Stimulated activated CD8-positive, alpha-beta memory T cell treated with anti-CD3 and anti-CD28 coated beads, Interleukin-7, amount 100 ng/mL, for 24 hours (primary cell): ENCODE measurements at places on chromosomes 2 and 18.

DNA sequence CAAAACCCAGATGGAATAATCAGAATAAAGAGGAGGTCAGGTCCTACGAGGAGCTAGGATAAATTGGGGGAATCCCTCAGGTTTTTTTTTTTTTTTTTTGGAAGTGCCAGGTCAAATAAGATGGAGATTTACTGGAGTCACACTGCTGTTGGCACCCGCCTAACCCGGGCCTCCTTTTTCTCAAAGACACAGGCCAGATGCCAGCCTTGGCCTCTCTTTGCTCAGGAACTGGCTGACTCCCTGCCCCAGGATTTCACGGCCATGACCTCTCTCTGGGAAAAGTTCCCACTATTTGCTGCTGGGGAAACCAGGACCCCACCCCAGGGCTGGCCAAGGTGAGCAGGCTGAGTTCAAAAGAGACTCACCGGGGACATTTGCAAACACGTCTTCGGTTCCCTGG lies 2.5 kb downstream of the CD8A start:
- no peak for DNase-seq

DNA sequence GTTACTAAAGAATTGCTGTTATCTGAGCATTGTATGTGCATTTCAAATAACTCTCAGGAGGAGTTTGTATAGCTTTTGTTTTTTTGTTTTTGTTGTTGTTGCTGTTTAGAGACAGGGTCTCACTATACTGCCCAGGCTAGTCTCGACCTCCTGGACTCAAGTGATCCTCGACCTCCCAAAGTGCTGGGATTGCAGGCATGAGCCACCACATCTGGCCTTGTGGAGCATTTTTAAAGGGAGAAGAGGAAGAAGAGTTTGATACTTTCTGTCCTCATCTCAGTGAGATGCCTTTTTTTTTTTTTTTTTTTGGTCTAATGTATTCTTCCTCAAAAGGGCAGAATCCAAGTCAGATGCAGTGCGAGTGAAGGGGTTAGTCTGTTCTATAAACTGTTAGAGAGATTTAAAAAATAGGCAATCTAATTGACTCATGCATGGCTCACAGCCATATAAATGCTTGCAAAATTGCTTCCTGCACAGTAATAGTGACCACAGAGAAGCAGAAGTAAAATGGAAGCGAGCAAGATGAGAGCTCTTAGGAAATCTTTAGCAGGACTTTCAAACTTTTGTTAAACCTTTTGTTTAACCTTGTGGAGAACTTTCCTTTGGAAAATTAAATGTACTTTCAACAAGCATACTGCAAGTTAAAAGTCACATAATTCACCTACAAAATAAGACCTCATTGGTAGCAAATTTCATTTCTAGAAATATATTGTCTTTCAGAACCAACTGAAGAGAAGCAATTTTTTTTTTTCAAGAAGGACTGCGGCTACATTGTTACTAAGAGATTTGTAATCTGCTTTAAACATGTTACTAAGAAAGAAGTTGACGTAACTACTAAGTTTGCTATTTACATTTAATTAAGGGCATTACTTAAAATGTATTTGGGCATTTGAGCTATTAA lies 52.3 kb upstream of the ROCK1 start:
- no peak for DNase-seq

DNA sequence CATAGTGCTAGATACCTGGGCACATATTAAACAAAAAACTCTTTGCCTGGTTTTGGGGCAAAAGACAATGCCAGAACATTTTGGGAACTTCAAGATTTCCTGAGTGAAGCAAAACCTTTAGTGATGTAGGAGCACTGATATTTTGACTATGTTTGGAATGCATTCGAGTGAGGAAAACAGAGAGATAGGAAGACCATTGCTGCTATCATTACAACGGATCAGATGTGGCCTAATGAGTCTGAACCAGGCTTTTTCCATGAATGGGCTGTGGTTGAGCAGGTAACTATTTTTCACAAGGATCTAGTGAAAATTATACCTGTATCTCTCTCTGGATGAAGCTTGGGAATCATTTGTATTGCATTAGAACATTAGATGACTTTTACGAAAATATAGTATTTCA lies 562.2 kb downstream of the DCC start:
- no peak for DNase-seq

DNA sequence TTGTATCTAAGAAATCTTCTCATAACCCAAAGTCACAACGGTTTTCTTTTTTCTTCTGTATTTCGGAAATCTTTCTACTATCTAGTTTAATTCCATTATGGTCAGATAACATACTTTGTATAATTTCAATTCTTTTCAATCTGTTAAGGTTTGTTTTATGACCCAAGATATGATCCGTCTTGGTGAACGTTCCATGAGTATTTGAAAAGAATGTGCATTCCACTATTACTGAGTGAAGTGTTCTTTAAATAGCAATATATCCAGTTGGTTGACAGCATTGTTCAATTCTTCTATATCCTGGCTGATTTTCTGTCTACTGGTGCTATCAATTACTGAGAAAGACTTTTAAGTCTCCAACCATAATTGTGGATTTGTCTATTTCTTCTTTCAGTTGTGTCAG lies 414.5 kb downstream of the TNS1 start:
- no peak for DNase-seq

GRCh38 chr2:211690736-211691135 lies 847.9 kb downstream of the ERBB4 start:
- DNase-seq, result no peak

- no peak for DNase-seq
These were observed 150.9 kb downstream of the METTL4 start for GRCh38 chr18:2420367-2420766.

DNA sequence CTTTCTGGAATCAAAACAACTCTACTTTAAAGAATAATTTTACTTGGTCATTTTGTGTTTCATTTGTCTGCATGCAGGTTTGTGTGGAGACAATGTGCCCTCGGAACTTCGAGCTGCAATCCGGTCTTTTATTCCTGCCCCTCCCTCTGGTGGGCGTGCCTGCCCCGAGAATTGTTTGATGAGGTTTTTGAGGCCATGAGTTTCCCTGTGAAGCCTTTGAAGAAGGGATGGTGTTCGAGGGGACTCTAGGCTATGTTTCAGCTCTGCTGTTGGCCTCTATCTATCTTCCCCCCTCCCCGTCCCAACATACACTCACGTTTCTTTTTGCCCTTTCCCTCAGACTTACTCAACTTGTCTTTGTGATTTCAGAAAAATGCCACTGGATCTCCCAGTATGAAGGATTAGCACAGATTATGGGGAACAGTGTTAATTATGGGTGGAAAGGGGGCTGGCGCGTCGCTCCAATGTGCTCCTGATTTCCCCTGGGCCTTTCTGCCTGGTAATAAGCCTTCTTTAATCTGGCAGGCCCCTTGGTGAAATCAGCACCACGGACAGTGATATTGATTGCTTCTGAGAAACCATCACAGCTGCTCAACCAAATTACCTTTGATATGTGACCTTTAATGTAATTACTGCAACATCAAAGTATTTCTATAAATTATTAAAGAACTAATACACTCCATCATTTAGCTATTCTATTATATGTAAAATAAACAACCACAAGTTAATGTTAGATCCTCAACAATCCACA lies 82.2 kb downstream of the CELF4 start:
- no peak for DNase-seq

GRCh38 chr2:15638720-15639119 lies 47.1 kb downstream of the DDX1 start:
- DNase-seq, result no peak

- no peak for DNase-seq
These were observed 2.0 kb upstream of the ECEL1 start for GRCh38 chr2:232489516-232490220.

GRCh38 chr2:145751629-145752028 lies 1231.7 kb upstream of the ZEB2 start:
- no peak for DNase-seq

- DNase-seq, result no peak
These were observed 4.0 kb upstream of the GPR17 start for GRCh38 chr2:127641846-127642507.

DNA sequence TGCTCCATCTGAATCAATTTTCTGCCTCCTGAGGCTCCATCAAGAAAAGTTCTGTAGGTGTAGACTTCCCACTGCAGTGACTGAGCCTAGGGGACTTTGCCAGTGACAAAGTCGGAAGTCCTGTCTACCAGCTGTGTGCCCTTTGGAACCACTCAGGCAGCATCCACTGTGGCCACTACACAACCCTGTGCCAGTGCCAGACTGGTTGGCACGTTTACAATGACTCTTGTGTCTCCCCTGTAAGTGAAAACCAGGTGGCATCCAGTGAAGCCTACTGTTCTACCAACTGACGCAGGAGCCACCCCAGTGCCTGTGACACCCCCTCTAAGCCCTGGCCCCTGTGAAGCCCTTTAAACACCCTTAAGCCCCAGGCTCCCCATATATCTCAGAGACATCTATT lies 132.1 kb upstream of the SERPINE2 start:
- no peak for DNase-seq

- no peak for DNase-seq
These were observed 780 bp downstream of the HTRA2 start for GRCh38 chr2:74530239-74531187.

- DNase-seq, result no peak
These were observed 204.3 kb upstream of the ZC3H15 start for GRCh38 chr2:186281726-186282125.

GRCh38 chr2:200356321-200356720 lies 49.8 kb downstream of the SPATS2L start:
- no peak for DNase-seq
